NCI-H2081 (cell line): ENCODE measurements at places on chromosomes 1 and 21.

- DNase-seq: no peak
Measured at GRCh38 chr1:221035662-221036153, 156.5 kb downstream of the HLX start.

GRCh38 chr1:37923551-37923889, 23.3 kb downstream of the INPP5B start:
- no peak for DNase-seq

GRCh38 chr1:24490101-24490781, 12.4 kb upstream of the RCAN3 start:
- DNase-seq: no peak

- no peak for DNase-seq
Measured at GRCh38 chr21:46322351-46323226, 1.1 kb downstream of the C21orf58 start.

GRCh38 chr1:214899908-214900460, 182.6 kb upstream of the KCNK2 start:
- DNase-seq: no peak

DNA sequence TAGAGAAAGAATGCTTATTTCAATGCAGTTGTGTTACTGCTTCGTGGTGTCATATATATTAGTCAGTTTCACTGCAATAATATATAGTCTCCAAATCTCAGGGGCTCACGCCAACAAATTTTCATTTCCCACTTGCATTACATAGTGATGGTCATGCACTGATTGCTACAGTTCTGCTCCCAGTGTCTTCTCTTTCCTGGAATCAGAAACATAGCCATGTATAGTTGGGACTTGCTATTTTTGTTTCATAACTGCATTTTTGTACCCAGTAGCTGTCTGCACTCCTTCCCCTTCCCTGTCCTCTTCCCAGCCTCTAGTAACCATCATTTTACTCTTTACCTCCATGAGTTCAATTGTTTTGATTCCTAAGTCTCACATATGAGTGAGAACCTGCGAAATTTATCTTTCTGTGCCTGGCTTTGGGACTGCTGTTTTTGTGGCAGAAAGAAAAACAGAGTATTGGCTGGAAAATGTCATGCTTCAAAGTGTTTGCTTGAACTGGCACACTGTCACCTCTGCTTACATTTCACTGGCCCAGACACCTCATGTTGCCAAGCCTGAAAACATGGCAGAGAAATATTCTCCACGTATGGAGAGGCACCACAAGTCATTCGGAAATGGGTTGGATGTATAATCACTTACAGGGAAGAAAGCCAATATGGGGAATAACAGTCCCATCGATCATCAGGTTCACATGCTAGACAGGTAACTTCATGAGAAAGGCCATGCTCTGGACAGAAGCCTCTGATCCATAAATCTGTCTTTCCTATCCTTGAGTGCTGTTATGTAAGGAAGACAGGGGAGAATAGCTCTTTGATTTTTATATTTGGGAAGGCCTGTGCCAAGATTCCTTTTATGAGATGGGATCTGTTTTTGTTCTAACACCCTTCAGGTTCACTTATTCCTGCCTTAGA, 60.4 kb upstream of the BACH1 start:
- DNase-seq: no peak

- no peak for DNase-seq
Measured at GRCh38 chr1:21188235-21188634, 11.5 kb upstream of the EIF4G3 start.

GRCh38 chr1:166895766-166896165, 19.7 kb upstream of the TADA1 start:
- DNase-seq: no peak

DNA sequence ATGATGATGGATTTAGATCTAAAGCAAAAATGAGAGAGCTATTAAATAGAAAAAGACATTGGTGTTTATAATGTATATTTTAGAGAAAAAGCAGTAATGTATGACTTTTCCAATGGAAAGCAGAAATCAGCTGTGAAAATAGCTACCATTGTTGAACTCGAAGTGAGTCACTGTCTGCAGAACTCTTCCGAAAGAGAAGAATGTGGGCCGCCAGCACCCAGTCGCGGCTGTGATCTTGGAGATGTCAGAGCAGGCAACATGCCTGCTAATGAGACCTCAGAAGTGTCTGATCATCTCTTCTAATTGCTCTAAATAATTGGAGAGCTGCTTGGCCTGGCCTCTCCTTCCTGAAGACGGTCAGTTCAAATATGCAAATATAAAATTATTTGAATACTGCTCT, 333.6 kb upstream of the RUNX1 start:
- DNase-seq: no peak

DNA sequence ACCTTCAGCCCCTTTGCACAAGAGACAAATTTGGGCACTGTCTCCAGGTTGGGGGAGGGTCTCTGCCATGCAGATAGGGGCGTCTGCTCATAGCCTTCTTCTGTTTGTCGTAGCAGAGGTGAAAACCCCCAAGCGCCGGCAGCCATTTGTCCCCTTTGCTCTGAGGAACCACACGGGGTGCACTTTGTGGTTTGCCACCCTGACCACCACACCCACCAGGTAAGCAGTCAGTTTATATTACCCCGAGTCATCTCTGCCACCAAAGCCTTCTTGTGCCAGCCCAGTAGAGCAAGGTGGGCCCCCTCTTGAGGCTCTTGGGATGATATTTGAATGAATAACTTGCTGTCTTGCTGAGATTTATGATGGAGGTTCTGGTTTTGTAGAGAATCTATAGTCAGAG, 111.8 kb downstream of the VPS13D start:
- no peak for DNase-seq

GRCh38 chr1:108816049-108816893, 40.6 kb downstream of the AKNAD1 start:
- DNase-seq: no peak

DNA sequence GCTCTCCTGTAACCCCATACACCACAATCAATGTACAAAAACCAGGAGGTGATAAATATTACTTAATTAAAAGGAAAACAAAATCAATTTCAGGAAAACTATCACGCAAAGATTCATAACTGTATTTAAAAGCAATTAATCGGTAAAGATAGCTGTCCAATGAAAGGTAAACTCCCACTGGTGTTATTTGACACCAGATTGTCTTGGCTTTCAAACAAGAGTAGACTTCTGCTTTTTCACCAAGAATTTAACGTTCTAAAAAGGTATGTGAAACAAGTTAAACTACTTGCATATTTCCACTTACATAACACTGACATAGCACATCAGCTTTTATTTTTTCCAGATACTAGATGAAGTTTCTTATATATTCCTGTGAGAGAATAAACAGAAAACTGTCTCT, 3.5 kb downstream of the PLPP3 start:
- no peak for DNase-seq

- DNase-seq: peak; percentile 28
Measured at GRCh38 chr1:107993920-107994319, 28.9 kb upstream of the VAV3 start.

- DNase-seq: no peak
Measured at GRCh38 chr1:220239213-220239612, 33.0 kb downstream of the RAB3GAP2 start.

GRCh38 chr1:37354876-37355650, 119.3 kb upstream of the ZC3H12A start:
- DNase-seq: no peak

GRCh38 chr21:45863267-45863666, 118.3 kb upstream of the COL6A1 start:
- no peak for DNase-seq

DNA sequence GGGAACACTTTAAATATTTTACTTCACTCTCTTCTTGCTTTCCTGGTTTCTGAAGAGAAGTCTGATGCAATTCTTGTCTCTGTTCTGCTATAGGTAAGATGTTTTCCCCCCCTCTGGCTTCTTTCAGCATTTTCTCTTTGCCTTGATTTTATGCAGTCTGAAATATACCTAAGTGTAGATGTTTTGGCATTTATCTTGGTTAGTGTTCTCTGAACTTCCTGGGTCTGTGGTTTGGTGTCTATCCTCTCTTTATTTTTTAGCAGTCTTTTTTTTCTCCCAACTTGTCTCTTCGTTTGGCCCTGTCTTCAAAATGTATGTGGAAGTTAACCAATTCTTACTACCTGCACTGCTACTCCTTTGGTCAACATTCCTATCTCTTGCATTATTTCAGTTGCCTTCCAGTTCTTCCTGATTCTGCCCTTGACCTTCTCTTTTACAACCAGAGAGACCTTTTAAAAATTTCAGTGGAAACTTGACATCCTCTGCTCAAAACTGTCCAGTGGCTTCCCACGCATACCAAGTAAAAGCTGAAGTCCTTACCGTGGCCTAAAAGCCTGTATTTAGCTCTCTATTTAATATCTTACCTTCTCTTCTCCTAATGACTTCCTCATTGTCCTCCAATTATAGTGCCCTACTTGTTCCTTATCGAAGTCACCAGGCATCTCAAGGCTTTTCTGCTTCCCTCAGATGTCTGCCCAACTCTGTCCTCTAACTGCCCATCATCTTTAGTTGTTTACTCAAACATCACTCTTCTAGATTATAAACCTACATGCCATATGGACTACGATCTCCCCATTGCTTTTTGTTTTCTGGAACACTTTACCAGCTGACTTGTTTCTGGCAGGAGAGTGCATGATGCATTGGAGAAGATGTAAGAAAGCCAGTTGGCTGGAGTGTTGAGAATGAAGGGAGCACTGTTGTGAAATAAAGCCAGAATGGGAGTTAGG, 40.9 kb downstream of the RAP1A start:
- DNase-seq: no peak

DNA sequence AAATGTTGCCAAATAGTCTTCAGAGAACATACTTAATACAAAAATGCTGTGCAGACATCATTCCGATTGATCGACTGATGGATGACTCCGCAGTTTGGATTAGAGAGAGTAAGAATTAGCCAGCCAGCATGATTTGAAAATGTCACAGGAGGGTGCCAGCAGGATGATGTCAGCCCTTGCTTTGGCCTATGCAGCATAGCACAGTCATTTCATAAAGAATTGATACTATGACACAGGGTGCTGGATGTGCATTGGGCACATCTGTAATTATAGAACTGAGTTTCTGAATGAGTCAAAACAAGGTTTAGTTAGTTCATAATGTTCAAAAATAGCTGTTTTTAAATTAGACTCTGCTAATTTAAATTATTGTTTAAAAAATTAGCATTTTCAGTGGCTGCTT, 21.6 kb upstream of the TRAF5 start:
- peak; percentile 7 for DNase-seq

GRCh38 chr1:29736582-29737188, 500.4 kb downstream of the PTPRU start:
- no peak for DNase-seq

DNA sequence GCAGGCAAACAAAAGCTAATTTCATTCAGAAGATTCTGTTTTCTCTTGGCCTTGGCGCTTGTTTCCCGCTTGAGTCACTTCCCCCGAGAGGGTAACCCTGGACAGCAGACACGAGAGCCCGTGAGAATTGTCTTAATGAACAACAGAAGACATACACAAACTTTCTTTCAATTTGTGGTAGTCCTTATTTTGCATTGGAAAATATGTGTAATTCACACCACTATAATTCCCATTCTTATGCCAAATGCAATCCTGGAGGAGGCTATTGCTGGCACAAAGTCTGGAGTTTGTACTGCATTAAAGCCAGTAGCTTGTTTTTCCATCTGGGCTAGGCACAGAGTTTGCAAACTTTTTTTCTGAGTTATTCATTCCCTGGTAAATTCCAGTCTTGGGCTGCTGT, 109.8 kb upstream of the IVNS1ABP start:
- DNase-seq: no peak

GRCh38 chr1:52444463-52444862, 40.1 kb downstream of the PRPF38A start:
- no peak for DNase-seq

- no peak for DNase-seq
Measured at GRCh38 chr1:48054232-48054631, 57.0 kb upstream of the TRABD2B start.

DNA sequence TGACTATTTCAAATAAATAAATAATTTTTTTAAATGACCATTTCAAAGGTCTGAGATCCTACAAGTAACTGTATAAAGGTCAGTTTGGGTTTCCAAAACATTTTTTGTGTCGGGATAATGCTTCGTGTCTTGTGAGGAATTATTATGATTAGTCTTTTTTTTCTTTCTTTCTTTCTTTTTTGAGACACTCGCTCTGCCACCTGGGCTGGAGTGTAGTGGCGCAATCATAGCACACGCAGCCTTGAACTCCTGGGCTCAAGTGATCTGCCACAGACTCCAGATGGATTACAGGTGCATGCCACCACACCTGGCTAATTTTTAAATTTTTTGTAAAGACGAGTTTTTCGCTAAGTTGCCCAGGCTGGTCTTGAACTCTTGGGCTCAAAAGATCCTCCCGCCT, 1.9 kb upstream of the SDE2 start:
- no peak for DNase-seq

DNA sequence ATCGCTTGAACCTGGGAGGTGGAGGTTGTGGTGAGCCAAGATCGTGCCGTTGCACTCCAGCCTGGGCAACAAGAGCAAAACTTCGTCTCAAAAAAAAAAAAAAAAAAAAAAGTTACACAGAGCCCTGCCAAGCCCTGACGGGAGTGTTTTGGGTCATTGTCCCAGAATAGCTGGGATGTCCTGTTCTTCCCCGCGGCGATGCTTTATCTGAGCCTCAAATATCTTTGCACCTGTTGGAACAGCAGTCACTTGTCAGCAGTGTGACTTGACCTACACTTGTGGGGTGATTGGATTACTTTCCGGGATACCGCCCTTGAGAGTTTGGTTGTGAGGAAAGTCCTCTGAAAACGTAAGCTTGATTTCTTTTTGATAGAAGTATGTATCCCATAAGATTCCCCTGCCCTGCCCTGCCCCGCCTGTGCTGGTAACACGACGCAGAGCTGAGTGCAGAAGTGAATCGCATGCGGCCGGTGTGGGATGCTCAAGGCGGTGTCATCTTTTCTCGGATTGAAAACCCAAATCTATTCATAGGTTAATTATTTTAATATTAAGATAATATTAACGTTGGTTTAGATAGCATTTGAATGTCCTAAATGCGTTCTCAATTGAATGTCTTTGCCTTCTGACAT, 50.9 kb downstream of the PCNT start:
- DNase-seq: no peak
